ENCODE measurements at places on chromosomes 13 and 19. TPM values are rescaled to one million over a fixed set of nuclear protein-coding genes. Genes with fewer than 3 reads are reported as not detected.

The COX6B2 gene
- polyA plus RNA-seq = 0.36 TPM

The EPSTI1 gene
- polyA plus RNA-seq = 19.9 TPM

The ABCC4 gene
- 2.5 TPM for polyA plus RNA-seq

DNA sequence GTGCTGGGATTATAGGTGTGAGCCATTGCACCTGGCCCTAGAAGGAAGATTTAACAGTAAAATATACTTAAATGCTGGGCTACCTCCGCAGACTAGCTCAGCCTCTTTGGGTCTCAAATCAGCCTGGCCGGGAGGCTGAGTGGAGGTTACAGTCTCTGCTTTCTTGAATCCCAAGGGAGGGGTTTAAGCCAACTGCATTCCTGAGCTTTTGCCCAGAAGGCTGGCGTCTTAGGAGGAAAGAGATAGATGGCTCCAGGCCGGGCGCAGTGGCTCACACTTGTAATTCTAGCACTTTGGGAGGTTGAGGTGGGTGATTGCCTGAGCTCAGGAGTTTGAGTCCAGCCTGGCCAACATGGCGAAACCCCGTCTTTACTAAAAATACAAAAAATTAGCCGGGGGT lies 623 bp upstream of the C5AR1 start:
- H3K4me1 ChIP-seq = peaks cover 72% of the 10 kb centered on the region
- no peak for DNase-seq
- no peaks in the 10 kb centered on the region for H3K27me3 ChIP-seq
- H3K4me3 ChIP-seq = no peak overlapping the region

DNA sequence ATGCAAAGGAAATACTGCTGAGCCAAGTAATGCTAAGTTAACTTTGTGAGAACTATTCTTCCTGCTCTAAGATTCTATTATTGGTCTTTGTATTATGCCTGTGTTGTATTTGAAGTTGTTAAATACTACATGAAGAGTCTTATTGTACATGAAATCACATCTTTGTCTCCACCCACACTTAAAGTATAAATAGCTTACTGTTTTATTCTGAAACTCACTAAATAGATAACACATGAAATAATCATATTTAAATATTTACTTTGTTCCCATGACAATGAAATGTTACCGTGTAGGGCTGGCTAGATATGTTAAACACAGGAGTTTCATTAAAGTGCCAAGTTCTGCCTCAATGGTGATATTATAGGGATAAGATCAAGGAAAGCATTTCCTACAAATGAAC lies 562.1 kb upstream of the ATXN8OS start:
- no peak overlapping the region for H3K4me3 ChIP-seq
- H3K4me1 ChIP-seq = no peaks in the 10 kb centered on the region
- H3K27ac ChIP-seq = no peak overlapping the region
- no peaks in the 10 kb centered on the region for H3K27me3 ChIP-seq

- H3K27me3 ChIP-seq = no peaks in the 10 kb centered on the region
- no peak overlapping the region for H3K4me3 ChIP-seq
- no peak overlapping the region for H3K27ac ChIP-seq
- DNase-seq = no peak
These were observed 14.9 kb downstream of the LMO7 start for GRCh38 chr13:75651013-75651412.

DNA sequence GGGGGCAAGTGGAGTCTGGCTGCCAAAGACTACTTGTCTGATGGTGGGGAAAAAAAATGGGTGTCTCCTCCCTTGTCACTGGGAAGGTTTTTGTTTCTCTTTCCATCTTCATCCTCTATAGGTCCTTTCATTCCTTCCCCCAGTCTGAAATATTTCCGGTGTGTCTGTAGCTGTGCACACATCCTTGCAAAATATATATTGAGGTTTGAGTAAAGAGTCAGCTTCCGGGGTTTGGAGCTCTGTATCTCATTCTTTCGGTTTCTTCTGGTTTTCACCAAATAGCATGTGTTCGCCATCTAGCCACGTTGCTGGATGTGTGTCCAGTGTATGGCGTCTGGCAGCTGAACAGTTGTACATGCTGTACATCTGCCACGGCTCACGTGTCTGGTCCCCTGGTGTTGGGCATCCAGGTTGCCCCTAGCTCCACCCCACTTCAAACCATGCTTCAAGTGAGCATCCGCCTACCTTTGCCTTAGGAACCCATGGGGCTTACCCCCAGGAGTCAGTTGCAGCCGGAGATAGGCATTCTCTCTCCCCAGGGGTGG lies 142.2 kb downstream of the SIPA1L3 start:
- H3K36me3 ChIP-seq = no peaks in the 10 kb centered on the region
- peak; percentile 80 for DNase-seq
- peaks cover 35% of the 10 kb centered on the region for H3K4me1 ChIP-seq
- H3K4me3 ChIP-seq = peak overlapping the region; percentile 31
- no peaks in the 10 kb centered on the region for H3K27me3 ChIP-seq
- H3K27ac ChIP-seq = peak overlapping the region; percentile 87

GRCh38 chr13:52969373-52969772 lies 59.2 kb upstream of the OLFM4 start:
- H3K4me3 ChIP-seq = no peak overlapping the region
- DNase-seq = no peak
- no peaks in the 10 kb centered on the region for H3K27me3 ChIP-seq

DNA sequence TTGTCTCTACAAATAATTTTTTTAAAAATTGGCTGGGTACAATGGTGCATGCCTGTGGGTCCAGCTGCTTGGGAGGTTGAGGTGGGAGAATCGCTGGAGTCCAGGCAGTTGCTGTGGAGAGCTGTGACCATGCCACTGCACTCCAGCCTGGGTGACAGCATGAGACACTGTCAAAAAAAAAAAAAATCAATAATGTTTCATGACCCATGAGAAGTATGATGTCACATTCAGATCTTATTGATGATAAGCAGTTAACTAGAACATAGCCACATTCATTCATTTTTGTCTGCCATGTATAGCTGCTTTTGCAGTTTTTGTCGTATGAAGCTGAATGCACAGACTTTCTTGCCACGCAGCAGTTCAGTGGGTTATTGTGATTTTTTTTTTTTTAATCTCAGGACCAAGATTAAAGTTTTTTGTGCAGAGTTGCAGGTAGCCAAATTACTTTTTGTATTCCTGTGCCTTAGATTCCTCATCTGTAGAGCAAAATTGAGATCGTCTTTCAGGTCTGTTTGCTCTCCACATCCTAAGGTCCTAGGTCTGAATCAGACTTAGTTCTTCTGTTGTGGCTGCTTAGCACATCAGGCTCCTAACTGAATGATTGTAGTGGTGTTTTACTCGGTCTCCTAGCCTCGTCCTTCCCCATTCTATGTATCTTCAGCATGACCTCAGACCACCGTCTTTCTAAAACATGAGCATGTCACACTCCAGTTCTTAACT lies 145.2 kb downstream of the GGACT start:
- H3K4me3 ChIP-seq = no peak overlapping the region
- H3K27me3 ChIP-seq = no peaks in the 10 kb centered on the region
- DNase-seq = no peak
- H3K4me1 ChIP-seq = no peaks in the 10 kb centered on the region

Measured in CD14-positive monocyte (primary cell).